ENCODE measurements at places on chromosomes 2 and 18.

DNA sequence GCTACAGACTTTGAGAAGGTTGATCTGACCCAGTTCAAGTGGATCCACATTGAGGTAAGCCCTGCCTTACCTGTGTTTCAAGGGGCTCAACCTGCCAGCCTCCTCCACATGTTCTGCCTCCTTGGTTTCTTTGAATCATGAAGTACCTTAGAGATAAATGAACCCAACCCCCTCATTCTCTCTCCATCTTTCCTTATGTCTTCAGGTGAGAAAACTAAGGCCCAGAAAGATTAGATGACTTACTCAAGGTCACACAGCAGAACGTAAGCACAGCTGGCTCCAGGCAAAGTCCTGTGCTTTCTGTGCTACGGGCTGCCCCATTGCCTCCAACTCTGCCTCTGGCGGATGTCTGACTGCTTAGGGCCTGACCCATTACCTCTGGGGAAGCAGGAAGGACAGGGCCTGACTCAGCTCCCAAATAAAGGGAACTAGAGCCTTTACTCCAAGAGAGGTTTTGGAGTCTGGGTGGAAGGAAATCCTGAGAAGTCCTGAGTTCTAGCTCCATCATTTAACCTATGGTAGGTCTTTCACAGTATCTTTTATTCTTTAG lies 10.3 kb downstream of the KHK start:
- no peak for DNase-seq

DNA sequence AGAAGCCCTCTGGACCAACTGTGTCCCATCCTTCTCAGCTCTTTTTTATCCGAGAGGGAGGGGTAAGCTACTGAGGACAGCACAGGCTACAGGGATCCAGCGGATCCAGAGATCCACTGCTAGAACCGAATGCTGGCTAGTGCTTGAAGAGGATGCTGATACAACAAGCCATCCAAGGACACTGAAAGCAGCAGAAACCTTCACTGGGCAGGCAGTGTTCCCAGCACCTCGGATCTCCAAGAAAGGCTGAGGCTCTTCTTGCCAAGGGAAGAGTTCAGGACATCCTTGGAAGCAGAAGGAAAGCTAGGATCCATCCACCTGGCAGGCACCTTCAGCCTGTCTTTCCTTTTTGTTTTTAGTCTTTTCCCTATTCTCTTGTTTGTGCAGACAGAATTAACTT lies 13.2 kb upstream of the FHOD3 start:
- no peak for DNase-seq

- DNase-seq, result peak; percentile 62
Measured at GRCh38 chr2:160415991-160416390, 77.6 kb downstream of the RBMS1 start.

DNA sequence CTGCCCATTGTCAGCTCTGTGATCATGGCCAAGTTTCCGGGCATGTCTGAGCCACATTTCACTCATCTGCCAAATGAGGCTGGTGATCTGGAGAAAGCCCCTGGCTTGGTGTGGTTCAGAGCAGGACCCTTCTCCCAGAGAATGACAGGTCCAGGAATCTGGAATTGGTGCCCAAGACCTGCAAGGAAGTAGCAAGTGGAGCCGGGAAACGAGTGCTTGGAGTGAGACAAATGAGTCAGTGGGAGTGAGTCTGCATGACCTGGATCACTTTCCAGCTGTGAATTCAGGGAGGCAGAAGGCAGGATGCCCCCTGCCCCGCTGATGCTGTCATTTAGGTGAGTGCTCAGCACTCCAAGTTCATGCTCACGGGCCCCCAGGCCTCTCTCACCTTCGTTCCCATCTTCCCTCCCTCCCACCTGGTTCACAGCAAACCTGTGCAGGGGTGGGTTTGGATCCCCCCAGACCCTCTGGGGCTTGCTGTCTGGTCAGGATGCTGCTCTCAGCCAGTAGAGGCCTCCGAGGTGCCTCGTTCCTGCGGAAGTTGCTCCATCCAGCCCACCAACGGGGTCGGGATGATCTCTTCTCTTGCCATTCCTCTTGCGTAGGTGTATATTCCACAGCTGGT lies 104.4 kb downstream of the INHBB start:
- no peak for DNase-seq

DNA sequence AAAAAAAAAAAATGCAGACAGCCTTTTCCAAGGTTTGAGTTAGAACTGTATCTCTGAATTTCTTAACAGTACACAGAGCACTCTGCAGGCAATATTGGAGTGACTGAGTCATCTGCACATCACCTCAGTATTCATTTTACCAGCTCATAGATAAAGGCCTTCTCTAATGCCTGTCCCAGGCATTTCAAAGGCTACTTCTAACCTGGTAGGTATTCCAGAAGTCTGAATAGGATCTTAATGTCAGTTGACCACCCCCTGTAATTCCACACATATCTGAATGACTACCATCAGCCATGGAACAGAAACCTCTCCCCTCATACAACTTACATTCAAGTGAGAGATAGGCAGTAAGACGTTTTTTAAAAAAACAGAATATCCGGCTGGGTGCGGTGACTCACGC lies 9.0 kb downstream of the METTL21A start:
- DNase-seq, result peak; percentile 53

GRCh38 chr2:144605231-144605840 lies 85.4 kb upstream of the ZEB2 start:
- DNase-seq, result no peak

- DNase-seq, result no peak
Measured at GRCh38 chr2:171432969-171433762, 624 bp downstream of the METTL8 start.

DNA sequence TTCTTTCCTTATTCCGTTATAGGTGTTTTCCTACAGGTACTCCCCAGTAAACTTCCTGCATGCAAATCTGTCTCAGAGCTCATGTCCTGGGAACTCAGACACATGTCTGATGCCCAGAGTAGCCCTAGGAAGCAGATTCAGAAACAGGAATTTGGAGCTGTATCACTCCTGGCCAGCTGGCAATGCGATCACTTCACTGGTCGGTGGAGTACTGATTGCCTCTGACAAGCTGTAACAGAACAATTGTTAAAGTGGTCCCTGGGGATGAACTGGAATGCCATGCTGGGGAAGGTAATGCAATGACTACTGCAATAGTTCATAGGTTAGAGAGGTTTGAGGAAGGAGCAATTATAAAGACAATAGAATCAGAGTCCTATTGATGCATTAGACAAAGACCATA lies 131.6 kb upstream of the DOCK10 start:
- no peak for DNase-seq

GRCh38 chr18:33583901-33584300 lies 5.9 kb downstream of the ASXL3 start:
- no peak for DNase-seq

- DNase-seq, result no peak
Measured at GRCh38 chr18:73059280-73059679, 191.5 kb upstream of the NETO1 start.

GRCh38 chr18:44986933-44987332 lies 306.2 kb downstream of the SETBP1 start:
- DNase-seq, result peak; percentile 10

DNA sequence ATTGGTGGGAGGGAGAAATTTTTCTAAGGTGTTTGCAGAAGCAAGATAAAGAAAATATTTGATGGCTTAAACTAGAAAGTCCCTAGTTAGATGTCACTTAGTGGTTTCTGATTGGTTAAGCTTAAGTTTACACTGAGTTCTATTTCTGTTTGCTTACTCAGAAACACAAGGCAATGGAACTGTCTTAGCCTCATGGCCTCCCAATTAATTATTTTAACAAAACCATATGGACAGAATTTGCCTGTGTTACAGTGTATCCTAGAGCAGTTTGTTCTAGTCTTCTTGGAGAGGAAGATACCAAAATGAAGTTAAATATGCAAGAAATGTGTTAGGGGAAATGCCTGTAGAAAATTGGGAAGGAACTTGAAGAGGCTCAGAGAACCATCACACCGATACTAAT lies 4.6 kb upstream of the IMPACT start:
- DNase-seq, result peak; percentile 14

DNA sequence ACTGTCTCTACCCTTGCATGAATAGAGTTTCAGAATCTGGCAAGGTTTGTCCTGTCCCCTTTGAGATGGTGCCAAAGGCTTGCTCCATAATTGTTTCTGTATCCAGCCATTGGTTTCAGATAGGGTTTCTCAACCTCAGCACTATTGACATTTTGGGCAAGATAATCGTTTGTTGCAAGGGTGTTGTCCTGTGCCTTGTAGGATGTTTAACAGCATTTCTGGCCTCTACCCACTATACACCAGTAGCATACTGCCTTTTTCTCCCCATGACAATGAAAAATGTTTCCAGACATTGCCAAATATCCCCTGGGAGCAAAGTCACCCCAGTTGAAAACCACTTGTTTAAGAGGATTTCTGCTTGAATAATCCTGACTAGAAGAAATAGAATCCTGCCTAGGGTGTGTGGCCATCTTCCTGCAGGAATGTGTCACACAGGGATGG lies 126.8 kb downstream of the CDC42EP3 start:
- no peak for DNase-seq

GRCh38 chr18:74950479-74950878 lies 258.5 kb downstream of the PTGR3 start:
- DNase-seq, result no peak

- peak; percentile 47 for DNase-seq
Measured at GRCh38 chr2:73827018-73827417, 1.7 kb upstream of the STAMBP start.
